CD4-positive, alpha-beta T cell (primary cell): ENCODE measurements at places on chromosomes 5 and 9.

- no peak for DNase-seq
Measured at GRCh38 chr5:71969460-71969859, 137.8 kb upstream of the MAP1B start.

- no peak for DNase-seq
Measured at GRCh38 chr5:152177626-152178349, 227.3 kb downstream of the NMUR2 start.

- DNase-seq = no peak
Measured at GRCh38 chr9:116435706-116436105, 251.4 kb upstream of the TRIM32 start.

DNA sequence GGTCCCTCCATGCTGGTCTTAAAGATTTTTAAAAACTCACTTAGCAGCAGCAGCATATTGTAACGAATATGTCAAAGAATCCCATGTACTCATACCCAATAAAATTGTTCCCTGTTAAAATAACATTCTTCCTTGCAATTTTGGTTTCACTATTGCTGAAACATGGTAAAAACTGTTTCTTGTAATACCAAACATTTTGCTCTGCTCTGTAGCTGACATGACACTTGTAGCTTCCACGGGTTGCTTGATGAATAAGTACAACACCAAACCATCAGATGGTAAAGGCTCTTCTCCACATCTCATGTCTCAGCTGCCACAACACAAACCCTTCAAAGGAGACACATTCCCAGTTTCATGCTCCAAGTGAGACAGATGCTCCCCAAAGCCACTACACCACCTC lies 180.7 kb upstream of the PTGER4 start:
- no peak for DNase-seq

DNA sequence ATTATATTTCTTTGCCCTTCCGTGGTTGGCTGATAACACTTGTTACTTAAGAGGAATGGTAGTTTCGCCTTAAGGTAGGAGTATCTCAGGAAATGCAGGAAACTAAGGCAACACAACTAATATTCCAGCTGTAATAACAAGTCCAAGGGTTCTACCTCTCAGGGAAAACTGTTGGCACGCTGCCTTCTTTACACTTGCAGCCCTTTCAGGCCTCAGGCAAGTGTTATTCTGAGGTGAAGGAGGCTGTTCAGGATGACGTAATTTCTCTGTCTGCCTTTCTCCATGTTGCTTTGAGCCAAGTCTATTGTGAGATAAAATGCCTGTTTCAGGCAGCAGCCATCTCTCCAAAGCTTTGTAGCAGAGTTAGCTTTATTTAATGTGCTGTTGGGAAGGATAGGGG lies 38.0 kb downstream of the VCAN start:
- DNase-seq = no peak

- DNase-seq = no peak
Measured at GRCh38 chr9:21336457-21336856, 1.3 kb upstream of the KLHL9 start.

- no peak for DNase-seq
Measured at GRCh38 chr5:101989659-101990058, 306.4 kb downstream of the SLCO4C1 start.

- DNase-seq = no peak
Measured at GRCh38 chr9:77463151-77463550, 185.0 kb downstream of the GNA14 start.

- DNase-seq = no peak
Measured at GRCh38 chr5:73899055-73899454, 273.1 kb downstream of the ARHGEF28 start.
